HFF-Myc (cell line): ENCODE measurements at places on chromosomes 16 and 17.

- no peak for DNase-seq
These were observed 46.1 kb downstream of the MARVELD3 start for GRCh38 chr16:71672125-71672524.

DNA sequence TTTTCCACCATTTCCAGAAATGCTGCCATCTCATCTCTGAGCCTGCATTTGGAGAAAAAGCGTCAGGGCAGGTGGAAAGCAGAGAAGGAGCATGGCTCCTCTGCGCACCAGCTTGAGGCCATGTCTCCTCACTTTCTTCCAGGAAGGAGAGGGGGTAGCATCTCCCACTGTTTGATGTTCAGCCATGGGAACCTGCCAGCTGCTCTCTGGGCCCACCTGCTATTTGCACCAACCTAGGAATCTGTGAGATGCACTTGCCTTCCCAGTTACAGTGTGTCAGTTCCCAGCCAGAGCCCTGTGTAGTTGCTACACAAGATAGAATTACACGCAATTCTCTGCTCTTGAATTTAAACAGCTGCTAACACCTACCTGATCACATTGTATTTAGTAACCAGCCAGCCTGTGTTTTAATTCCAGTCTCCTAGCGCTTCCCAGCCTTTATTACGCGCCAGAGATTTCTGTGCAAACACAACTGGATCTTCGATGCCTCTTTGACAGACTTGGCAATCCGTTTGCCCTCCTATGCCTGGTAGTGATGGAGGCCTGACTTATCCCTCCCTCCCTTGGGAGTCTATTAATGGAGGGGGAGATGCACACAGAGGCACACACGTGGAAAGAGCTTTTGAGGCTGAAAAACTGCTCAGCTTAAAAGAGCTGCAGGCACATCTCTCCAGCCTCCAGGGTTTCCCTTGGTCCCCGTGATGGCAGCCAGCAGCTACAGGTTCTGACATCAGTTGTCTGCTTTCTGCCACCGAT lies 98.1 kb upstream of the SEC14L1 start:
- no peak for DNase-seq

DNA sequence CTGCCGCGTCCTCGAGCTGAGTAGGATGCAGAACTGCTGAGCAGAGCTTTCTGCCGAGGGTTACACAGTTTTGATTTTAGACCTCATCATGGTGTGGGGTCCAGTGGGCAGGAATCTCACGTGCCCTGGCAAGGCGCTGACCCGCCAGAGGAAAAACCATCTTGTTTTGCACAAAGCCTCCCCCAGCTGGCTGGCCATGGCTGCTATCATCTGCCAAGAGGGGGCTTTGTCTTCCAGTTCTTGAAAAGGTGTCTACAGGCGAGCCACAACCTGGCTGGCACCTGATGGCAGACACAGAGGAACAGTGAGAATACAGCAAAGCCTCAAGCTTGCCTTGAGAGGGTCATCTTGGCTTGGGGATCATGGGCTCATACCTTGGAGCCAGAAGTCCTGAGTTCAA lies 118.3 kb downstream of the CMIP start:
- DNase-seq, result no peak

DNA sequence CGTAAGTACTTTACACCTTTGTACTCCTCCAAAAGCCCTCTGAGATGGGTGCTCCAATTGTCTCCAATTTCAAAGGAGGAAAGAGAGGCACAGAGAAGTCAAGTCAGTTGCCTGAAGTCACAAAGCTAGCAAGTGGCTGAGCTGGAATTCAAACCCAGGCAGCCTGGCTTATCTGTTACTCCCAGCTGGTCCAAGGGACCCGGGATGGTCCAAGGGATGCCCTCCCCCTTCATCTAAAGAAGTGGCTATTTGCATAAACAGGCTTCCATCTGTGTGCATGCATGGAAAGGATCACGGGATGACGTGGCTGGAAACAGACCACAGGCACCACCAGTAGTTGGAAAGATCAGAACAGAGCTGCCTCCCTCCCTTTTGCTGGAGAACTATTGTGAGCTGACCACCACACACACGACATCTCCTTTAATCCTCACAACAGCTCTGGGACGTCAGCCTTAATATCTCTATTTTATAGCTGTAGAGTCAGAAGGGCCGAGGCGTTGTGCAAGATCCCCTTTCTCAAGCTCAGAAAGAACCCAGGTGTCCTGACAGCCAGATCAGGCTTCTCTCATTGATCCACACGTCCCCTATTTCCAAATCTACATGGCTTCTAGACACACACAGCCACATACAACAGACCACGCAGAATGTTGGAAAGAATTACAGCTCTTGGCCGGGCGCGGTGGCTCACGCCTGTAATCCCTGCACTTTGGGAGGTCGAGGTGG lies 10.9 kb upstream of the COL1A1 start:
- no peak for DNase-seq
